NCI-H2081 (cell line): ENCODE measurements at places on chromosomes 16 and 17.
A peak's percentile ranks its signal among the peaks of the same experiment; 100 is the strongest.

- no peak for DNase-seq
These were observed 83.8 kb downstream of the FOXL1 start for GRCh38 chr16:86662195-86662594.

DNA sequence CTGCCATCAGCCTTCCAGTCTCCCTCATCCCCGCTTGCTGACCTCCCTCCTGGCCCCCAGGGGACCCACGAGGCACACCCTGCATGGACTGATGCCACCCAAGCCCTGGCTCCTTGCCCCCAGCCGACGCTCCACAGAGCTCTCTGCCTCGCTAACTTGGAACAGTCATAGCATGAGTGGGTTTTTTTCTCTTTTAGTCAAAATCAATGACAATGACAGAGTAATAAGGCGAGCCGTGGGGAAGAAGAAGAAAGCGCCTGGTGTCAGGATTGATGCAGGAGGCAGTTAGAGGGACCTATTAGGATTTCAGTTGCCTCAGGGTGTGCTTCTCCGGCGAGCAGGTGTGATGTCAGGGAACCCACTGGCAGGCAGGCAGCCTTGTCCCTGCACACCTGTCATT is 176.3 kb upstream of the TNRC6C start:
- peak; percentile 69 for DNase-seq

GRCh38 chr16:12422233-12422632 is 381.5 kb downstream of the CPPED1 start:
- no peak for DNase-seq

- no peak for DNase-seq
These were observed 8.8 kb upstream of the TRIM37 start for GRCh38 chr17:59115474-59115873.

- DNase-seq, result no peak
These were observed 128.3 kb downstream of the AXIN2 start for GRCh38 chr17:65433157-65433556.

GRCh38 chr17:77881545-77881944 is 77.0 kb upstream of the TNRC6C start:
- no peak for DNase-seq
